ENCODE measurements at places on chromosomes 16 and 17.

DNA sequence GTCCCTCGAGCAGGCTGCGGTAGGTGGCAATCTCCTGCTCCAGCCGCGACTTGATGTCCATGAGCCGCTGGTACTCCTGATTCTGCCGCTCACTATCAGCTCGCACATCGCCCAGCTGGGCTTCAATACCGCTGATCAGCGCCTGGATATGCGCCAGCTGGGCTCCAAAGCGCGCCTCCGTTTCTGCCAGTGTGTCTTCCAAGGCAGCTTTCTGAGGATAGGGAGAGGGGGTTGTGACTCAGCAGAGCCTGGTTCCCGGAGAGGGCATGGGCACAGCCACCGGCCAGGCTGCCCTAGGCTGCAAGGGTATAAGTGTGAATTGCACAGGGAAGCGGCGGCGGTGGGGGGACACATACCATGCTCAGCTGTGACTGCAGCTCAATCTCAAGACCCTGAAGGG lies 4.3 kb downstream of the KRT19 start:
- no peak for DNase-seq

GRCh38 chr16:51231702-51232101 lies 80.6 kb upstream of the SALL1 start:
- no peak for DNase-seq

DNA sequence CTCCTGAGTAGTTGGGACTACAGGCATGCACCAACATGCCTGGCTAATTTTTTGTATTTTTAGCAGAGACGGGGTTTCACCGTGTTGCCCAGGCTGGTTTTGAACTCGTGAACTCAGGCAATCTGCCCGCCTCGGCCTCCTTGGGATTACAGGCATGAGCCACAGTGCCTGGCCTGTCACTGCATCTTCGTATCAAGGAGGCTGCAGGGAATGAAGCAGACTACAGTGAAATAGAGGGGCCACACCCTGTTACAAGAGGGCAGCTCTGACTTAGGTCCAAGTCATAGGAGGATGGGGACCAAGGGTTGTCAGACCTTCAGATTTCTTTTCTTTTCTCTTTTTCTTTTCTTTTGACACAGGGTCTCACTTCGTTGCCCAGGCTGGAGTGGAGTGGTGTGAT lies 28.7 kb downstream of the FA2H start:
- DNase-seq: no peak

DNA sequence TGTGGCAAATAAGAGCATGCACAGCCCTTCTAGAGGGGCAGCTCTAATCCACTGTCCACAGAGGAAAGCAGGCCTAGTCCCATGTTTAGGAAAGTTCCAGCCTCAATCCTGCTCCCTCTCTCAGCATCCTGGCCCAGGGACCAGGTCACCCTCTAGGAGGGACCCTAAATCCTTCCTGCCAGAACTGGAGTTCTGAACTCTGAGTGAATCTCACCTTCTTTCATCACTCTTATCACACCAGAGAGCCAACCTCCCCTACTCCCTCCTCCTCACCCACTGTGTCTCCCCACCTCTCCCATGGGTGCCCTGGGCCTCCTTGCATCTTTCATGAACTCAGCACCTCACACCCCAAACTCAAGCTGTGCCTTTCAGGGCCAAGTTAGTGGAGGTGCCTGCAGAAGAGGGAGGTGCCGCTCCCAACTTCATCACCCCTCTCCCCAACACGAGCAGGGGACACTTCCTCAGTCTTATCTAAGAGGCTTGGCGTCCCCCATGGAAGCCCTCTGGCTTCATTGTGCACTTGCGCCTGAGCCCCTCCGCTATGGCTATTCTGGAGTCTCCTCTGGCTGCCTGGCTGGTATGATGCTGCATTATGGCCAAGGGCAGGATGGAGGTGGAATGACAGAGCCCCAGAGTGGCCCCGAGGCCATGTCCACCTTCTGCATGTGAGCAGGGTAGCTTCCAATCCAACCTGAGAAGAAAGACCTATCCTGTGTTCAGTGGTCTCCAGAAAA lies 31.7 kb downstream of the PIK3R6 start:
- no peak for DNase-seq

- DNase-seq: no peak
Observed at GRCh38 chr16:50605733-50606430, 57.7 kb downstream of the NKD1 start.

- no peak for DNase-seq
Observed at GRCh38 chr17:53912117-53912516, 89.4 kb downstream of the KIF2B start.

DNA sequence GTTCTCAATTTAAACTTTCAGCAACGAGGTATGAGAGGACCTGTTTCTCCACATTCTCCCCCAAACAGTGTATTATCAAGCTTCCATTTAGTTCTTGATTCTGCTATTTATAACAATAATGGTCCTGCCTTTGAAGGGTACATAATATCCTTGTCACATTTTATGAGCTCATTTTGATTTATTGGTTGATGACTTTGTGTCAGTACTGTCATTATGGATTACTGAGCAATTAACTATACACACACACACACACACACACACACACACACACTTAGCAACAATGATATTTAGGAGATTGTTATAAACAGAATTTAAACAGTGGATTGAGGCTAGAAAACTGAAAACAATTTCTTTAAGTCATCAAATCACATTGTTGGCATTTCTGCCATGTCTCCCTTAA lies 7.0 kb downstream of the TMIGD1 start:
- no peak for DNase-seq

GRCh38 chr17:47615766-47616424 lies 33.8 kb upstream of the KPNB1 start:
- DNase-seq: peak; percentile 59
